ENCODE measurements at places on chromosomes 7 and 10. TPM values are rescaled to one million over a fixed set of nuclear protein-coding genes. Genes with fewer than 3 reads are reported as not detected.

Gene HOXA10
- total RNA-seq = 22.6 TPM

Gene FEZF1
- total RNA-seq = not detected

Gene IGF2BP3
- 2.0 TPM for total RNA-seq

Gene GRID1
- total RNA-seq = 1.1 TPM

Gene FFAR4
- 1.1 TPM for total RNA-seq

Gene INSYN2A
- not detected for total RNA-seq

Gene ZNF239
- total RNA-seq = 3.6 TPM

Gene ATG9B
- total RNA-seq = not detected

Gene ABCA13
- not detected for total RNA-seq

Gene ASB10
- total RNA-seq = not detected

Gene MRLN
- not detected for total RNA-seq

Gene RNLS
- total RNA-seq = 27.7 TPM

Gene GHRHR
- total RNA-seq = not detected

Gene IKZF1
- total RNA-seq = 10.0 TPM

Gene ACSL5
- 35.5 TPM for total RNA-seq

Gene GNAT3
- not detected for total RNA-seq

Gene TMEM273
- total RNA-seq = 16.1 TPM

Gene ATRNL1
- not detected for total RNA-seq

Gene LFNG
- 13.2 TPM for total RNA-seq

Gene PPP1R17
- total RNA-seq = not detected

Gene TDRD1
- total RNA-seq = 0.19 TPM

Gene WDR11
- total RNA-seq = 48.8 TPM

Gene GIMAP5
- total RNA-seq = 31.1 TPM

Gene RPEL1
- total RNA-seq = not detected

Gene VENTX
- 3.6 TPM for total RNA-seq

Gene FGFR2
- total RNA-seq = 11.3 TPM

Gene LRRC61
- 7.7 TPM for total RNA-seq

Gene CYP26C1
- 0.19 TPM for total RNA-seq

Gene PLXNA4
- 63.1 TPM for total RNA-seq

Gene GOT1
- 18.3 TPM for total RNA-seq

Gene TMEM140
- total RNA-seq = 36.7 TPM

Gene AGAP5
- 7.7 TPM for total RNA-seq

Gene ZNF365
- total RNA-seq = not detected

Gene FIGNL1
- total RNA-seq = 6.3 TPM

Gene SPOCK2
- total RNA-seq = 3.1 TPM

Gene PCBD1
- total RNA-seq = 62.8 TPM

Gene STEAP4
- 144 TPM for total RNA-seq

Gene LANCL2
- 11.1 TPM for total RNA-seq

Gene PON1
- not detected for total RNA-seq

Gene OPN1SW
- not detected for total RNA-seq

Gene TNS3
- total RNA-seq = 115 TPM

Gene ABCB1
- total RNA-seq = 11.9 TPM

Gene HGF
- total RNA-seq = 2.1 TPM

Gene VSTM2A
- not detected for total RNA-seq

Gene AGR3
- not detected for total RNA-seq

Gene ADRA2A
- 59.3 TPM for total RNA-seq

Gene AQP1
- 74.8 TPM for total RNA-seq

Gene ADO
- total RNA-seq = 16.8 TPM

Gene PRKAG2
- 47.1 TPM for total RNA-seq

Gene PIK3CG
- 20.1 TPM for total RNA-seq

Gene SYT15
- total RNA-seq = 4.2 TPM

Gene MYL7
- not detected for total RNA-seq

Gene DGKI
- total RNA-seq = 2.1 TPM
